ENCODE measurements at places on chromosomes 1 and 21.

DNA sequence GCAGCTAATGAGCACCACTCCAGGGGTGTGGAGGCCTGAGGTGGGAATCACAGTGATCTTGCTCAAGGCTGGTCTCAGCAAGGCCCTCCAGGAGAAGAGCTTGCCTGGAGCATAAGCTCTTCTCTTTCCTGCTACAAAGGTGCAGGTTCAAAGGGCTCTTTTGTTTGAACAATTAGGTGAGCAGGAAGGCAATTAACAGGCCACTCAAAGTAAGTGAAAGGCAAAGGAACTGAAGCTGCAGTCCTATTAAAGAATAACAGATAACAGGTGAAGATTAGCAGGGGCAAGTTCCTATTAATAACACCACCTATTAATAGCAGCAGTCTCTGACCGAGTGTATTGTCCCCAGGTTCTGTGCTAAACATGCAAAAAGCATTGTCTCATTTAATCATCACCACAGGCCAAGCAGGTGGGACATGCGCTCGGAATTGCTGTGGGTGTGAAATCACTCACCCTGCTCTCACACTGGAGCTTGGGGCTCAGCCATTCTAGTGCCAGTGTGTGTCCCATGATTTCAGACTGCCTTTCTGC lies 113.8 kb downstream of the RHOU start:
- DNase-seq: no peak

DNA sequence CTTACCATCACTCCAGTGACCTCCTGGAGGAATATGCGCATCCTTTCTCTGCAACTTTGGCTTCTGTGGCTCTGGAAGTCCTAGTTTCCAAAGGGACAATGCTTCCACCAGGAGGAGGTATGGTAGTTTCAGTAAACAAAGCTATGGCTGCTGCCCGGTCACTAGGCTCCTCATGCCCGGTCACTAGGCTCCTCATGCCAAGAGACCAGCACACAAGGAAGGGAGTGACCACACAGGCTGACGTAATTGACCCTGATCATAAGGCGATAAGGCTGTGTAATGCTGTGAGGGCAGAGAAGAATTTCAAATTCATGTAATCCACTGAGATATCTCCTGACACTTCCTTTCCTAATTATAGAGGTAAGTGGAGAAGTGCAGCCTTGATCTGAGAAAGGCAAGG lies 102.9 kb downstream of the DTL start:
- no peak for DNase-seq

DNA sequence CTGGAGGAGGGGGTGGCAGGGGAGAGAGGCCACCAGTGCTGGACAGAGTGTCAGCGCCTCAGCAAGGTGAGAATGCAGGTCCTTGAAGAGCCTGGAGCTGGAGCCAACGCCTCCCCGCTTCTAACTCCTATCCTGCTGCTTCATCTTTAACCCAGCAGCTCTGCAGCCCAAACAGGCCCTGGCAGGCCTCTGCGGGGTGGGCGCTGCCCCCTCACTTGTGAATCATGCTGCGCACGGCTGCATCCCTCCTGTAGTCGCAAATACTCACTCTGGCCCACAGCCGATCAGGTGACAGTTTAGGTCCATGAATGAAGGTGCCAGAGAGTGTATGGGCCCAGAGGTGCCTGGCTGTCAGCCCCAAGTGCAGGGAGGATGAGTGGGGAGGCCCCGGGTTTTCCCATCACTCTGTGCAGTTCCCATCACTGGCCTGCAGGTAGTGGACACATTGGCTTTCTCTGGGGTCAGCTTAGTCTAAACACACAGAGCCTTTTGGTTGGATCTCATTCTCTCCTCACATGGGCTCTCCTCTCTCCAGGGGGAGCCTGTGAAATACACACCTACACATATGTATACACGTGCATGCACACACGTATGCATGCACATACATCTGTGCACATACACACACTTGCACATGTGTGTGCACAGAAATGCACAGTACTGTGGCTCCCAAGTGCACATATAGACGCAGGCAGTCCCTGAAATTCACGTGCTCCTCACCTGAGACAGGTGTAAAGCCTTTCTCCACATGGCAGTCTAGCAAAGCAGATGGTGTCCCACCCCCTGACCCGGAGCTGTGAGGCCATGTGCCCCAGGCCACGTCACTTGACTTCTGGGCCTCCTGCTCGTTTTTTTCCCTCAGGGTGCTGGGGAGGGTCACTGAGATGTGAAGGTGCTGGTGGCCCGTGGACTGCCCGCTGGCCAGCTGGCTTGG lies 52.0 kb downstream of the TRIM11 start:
- no peak for DNase-seq

- DNase-seq: no peak
These were observed 14.3 kb downstream of the CEPT1 start for GRCh38 chr1:111154021-111154999.

GRCh38 chr1:51330331-51331201 lies at the start of gene TTC39A:
TSS of gene TTC39A (minus strand) at chr1:51330562. CDS start at chr1:51330477, 85 bp downstream.
- no peak for DNase-seq

DNA sequence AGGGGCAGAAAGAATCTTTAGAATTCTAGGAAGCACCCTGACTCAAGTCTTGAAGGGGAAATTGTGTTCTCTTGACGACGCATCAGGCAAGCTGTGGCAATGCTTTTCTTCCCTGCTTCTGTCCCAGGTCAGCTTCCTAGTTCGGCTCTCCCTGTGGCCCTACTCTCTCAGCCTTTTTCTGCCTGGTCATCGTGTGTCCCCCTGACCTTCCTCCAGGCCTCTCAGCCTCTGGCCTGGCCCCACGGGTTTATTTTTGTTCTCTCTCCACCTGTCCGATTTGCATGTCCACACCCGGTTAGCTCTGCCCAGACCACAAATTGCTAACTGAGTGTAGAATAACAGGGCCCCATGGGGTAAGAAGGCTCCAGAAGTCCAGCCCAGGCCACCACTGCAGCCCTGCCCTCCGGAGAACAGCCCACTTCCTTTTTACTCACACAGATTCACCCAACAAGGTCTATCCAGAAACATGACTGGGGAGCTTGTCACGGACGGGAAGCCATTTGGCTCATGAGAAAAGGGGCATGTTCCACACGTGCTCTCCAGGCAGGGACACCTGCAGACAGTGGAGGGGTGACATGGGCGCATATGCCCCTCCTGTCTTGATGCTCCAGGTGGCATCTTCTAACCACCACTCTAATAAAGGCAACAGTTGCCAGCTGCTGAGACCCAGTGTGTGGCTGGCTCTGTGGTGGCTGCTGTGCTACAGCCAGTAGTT lies 9.8 kb downstream of the KCNN3 start:
- no peak for DNase-seq

DNA sequence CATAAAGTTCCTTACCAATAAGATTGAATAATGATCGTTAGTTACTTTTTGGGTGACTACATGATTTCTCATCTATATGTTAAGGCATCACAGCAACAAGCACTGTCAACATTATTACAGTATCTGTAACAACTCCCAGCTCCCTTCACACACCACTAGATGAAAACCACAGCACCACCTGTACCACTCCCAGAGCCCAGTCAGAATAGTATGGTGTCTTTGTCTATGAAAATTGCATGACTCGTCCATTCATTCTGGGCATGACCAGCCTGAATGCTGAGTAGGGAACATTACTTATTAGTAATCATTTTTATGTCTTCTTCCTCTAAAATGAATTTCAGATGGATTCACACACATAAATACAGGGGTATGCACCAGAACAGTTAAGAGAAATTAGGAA lies 7.0 kb downstream of the OLFML2B start:
- DNase-seq: no peak

GRCh38 chr1:30707412-30708360 lies 15.7 kb downstream of the MATN1 start:
- DNase-seq: peak; percentile 62

- no peak for DNase-seq
These were observed 29.0 kb downstream of the THAP3 start for GRCh38 chr1:6653436-6654290.

DNA sequence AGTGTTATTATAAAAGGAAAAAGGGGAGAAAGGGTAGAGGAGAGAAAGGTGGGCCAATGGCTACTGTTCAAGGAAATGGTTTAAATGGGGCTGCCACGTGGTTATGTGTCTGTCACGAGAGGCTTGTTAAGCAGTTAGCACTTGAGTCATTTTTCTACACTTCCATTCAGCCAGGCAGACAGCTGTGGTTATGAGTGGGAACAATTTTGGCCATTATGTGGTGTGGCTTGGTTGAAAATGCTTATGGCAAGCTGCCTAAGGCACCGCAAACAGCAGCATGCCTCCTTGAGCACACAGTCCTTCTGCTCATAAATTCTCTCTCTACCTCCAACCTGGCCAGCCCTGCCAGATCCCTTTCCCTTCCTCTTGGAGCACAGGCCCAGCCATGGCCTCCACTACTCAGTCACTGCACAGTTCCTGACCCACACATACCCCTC lies 3.2 kb upstream of the SRM start:
- DNase-seq: peak; percentile 81

DNA sequence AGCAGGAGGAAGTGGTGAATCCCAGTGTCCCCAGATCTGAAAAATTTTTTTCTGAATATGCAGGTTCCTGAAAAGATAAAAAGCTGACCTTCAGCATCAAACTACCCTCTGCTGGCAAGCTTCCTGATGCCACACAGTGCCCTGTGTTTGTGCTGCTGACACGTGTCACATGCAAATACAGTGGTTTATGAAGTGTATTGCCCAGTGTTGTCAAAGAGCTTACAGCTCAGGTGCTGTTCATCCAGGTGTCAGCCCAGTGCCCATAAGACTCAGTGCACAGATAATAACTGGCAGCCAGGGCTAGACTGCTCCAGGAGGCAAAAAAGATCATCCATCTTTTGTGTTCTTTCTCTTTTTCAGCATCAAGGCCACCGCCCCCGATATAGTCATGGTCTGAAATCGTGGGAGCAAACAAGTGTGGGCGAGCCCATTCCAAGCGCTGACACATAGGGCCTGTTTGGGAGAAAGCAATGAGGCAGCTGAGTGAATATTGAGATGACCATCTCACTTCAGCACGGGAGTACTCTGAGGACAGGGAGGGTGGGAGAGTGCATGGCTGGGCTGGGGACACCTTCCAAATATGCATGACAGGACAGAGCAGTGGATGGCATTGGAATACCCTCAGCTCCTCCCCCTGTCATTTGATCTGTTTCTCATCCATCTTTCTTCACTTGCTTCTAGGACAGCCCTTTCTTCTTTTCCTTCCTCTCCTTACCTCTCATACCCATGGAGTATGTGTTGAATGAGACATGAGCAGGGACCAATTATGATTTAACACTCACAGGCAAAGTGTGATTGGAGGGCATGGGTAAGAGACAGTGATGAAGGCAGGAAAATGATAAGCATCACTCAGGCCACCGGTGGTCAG lies 6.4 kb upstream of the KCNK1 start:
- DNase-seq: no peak

DNA sequence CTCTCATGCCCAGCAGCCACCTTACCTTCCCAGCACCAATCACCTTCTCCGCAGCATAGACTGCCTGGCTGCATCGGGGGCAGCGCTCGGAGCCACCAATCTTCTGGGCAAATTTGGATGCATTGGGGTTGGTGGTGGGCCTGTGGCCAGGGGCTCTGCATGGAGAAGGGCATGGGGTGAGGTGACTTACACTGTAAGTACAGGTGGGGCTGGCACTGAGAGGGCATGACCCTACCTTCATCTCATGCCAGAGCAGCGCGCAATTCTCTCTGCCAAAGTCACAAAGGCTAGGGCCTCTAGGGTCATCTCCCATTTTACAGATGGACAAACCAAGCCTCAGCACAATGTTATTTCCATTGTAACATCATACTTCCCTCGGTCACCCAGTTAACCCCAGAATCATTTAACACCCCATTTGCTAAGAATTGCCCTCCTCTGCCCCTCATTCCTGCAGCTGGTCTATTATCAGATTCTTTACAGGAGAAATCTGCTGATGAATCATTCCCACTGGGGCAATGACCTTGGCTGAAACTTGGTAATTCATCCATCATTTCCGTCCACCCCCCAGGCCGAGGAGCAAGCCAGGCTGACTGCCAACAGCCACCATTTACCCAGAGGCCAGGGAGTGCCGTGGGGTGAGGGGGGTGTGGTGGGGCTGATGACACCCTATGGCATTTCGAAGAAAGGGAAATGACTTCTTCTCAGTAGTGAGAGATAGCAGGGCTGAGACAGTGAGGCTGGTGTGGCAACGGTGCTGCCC lies 17.9 kb downstream of the CSRP1 start:
- DNase-seq: no peak

DNA sequence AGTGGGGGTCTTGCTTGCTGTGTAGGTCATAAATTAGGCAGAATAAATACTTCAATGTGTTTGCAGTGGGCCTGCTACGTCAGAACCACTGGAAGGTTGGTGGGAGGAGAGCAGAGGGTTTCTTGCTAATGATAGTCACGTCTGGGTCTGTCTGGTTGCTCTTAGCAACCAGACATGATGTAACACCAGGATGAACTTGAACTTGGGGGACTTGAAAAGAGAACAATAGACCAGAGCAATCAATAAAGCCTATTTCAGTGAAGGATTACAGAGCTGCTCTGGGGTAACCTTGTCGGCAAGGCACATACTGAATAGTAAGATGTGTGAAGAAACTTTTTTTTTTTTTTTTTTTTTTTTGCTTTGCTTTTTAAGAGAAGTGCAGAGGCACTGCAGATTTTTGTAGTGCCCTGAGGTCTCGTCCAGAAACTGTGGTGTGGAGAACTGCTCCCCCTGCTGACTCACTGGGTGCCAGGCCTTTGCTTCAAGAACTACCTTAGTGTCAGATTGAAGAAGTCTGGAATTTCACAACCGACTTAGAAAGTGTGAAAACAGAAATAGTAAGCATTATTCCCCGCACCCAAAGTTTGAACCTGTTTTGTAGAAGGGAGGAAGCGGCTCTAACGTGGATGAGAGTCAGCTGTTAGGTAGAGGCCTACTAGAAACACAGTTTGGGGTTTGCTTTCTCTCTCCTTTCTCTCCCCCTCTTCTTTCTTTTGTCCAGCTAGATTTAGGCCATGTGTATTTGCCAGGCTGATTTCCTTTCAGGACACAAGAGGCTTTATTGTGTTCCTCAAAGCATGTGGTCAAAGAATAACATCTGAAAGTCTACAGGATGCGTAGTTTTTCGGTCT lies 271.6 kb downstream of the TM2D1 start:
- peak; percentile 91 for DNase-seq

DNA sequence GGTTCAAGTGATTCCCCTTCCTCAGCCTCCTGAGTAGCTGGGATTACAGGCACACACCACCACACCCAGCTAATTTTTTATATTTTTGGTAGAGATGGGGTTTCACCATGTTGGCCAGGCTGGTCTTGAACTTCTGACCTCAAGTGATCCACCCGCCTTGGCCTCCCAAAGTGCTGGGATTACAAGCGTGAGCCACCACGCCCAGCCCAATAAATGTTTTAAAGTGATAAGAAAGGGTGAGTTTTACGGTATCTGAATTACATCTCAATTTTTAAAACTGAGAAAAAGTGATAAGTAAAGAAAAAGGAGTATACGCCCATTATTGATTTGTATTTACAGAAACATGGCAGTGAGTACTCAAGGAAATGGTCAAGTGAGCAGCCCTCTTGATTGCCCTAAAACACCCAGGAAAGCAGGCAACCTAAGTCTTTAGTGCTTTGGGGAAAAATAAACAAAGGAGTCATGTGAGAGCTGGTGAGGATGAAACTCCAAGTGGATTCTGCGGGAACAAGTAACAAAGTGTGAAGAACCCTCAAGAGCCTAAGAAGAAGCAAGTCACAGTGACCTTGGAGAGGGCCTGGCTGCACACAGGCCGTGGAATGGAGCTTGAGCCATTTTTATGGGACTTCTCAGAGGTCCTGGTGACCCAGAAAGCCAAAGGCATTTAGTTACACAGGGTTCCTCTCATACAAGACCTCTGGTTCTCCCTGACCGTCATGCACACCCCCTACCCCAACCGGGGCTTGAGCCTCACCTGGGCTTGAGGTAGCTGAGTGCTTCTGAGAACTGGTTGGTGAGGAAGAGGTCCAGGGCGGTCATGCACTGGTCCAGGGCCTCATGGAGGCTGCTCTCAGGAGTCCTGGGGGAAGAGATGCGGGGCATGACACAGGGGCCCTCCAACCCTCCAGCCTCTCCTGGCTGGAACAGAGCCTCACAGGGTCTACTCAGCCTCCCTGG lies 9.1 kb downstream of the TTC39A start:
- no peak for DNase-seq
